Ureter (tissue), 1 donor: ENCODE measurements at places on chromosomes 7 and 10. TPM values are rescaled to one million over a fixed set of nuclear protein-coding genes. Genes with fewer than 3 reads are reported as not detected.

DNA sequence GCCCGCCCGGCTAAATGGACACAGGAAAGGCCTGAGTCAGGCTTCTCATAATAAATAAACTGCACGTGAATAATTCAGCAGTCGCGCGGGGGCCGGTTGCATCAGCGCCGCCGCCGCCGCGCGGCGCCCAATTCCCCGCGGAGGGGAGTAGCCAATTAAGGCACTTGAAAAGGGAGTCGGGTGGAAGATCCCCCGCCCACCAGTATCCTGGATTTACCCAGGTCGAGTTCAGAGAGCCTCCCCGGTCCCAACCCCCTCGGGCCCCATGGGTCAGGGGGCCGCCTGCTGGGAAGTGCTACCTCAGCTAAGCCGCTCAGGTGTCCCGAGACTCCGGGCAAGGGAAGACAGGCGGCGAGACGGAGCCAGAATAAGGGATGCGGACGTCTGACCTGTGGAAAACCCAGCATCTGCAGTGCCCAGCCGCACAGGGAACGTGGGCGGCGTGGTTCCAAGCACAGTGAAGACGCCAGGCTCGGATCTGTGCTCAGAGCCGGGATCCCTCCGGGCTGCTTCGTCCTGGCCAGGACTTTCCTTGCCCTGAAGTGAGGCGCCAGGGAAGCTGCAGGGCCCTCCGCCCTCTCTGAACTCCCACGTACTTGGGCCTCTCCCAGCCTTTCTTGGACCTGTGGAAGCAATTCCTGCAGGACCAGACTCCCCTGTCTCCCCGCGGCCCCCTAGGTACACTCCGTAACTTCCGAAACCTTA lies 7.3 kb upstream of the LBX1 start:
- no peak for DNase-seq

GRCh38 chr10:36110097-36110496 lies 468.0 kb upstream of the FZD8 start:
- DNase-seq: no peak

DNA sequence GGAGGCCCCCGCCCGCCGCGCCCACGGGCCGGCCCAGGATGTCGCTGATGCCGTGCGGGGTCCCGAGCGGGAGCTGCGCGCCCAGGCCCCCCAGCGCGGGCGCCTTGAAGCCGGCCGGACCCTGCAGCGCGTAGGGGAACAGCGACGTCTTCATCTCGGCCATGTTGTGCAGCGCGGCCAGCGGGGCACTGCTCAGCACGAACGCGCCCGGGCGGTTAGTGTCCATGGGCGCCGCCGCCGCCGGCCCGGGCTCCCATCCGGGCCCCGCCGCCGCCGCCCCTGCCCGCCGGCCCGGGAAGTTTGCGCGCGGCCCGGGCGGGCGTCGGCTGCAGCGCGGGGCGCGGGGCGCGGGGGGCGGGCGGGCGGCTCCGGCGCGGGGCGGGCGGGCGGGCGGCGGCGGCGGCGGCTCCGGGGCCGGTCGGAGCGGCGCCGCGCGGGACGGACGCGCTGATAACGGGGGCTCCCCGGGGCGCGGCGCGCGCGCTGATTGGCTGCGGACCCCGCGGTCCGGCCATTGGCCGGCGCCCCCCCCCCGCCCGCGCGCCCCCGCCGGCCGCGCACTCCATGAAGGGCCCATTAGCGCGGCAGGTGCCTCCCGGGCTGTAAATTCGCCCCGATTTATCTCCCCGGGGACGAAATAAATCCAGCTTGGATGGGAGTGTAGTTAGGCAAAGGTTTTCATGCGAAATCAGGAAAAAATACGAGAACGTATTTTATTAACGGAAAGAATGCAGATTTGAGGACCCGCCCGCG lies at the start of gene NKX6-2:
Gene NKX6-2, minus strand, starts transcription at position 425 of the 753 bp plus-strand sequence. Its CDS starts 199 bp downstream, at position 226.
- no peak for DNase-seq

Gene UPK3B
- 111 TPM for total RNA-seq

Gene PLXDC2
- 48.7 TPM for total RNA-seq

Gene CHAT
- total RNA-seq: not detected
